Anterior cingulate cortex (tissue), 58 donors: ENCODE measurements at places on chromosomes 4 and X.

GRCh38 chr4:80138551-80139538, 58.5 kb upstream of the PRDM8 start:
- DNase-seq = no peak

DNA sequence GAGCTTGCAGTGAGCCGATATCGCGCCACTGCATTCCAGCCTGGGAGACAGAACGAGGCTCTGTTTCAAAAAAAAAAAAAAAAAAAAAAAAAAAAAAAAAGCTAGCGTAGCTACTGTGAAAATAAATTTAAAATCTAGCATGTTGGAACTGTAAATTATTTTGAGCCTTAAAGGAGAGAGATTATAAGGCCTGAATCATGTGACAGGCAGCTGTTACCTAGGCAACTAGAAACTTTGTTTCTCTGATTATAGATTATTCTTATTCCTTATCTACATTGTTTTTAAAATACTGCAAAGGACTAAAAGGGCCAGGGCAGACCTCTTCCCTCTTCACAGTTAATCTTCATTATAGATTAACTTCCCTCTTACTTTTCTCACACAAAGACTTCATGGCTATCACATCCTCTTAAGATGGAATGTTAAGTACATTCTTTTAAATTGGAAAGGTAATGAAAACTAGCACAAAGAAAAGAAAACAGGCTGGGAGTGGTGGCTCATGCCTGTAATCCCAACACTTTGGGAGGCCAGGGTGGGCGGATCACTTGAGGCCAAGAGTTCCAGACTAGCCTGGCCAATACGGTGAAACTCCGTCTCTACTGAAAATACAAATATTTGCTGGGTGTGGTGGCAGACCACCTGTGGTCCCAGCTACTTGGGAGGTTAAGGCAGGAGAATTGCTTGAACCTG, 21.1 kb upstream of the PDS5A start:
- DNase-seq = no peak

DNA sequence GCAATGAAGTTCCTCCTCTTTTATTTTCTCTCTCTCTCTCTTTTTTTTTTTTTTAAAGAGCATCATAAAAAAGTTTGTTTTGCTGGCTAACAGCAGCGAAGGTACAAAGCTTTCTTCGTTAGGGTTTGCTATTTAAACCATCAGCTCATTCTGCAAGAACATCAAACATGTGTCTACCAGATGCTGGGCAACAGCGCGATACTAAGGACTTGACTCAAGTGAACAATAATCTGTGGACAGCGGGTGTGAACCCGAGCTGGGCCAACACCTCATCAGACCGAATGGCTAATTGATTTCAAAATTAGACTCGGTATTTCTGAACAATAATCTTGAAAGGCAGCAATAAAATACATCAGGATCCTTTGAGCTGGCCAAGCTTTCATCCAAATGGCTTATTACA, 246.4 kb downstream of the FBXO8 start:
- no peak for DNase-seq

- no peak for DNase-seq
Observed at GRCh38 chr4:88793475-88793874, 95.8 kb upstream of the NAP1L5 start.

- DNase-seq = no peak
Observed at GRCh38 chrX:46569621-46570020, 3.9 kb upstream of the CHST7 start.

DNA sequence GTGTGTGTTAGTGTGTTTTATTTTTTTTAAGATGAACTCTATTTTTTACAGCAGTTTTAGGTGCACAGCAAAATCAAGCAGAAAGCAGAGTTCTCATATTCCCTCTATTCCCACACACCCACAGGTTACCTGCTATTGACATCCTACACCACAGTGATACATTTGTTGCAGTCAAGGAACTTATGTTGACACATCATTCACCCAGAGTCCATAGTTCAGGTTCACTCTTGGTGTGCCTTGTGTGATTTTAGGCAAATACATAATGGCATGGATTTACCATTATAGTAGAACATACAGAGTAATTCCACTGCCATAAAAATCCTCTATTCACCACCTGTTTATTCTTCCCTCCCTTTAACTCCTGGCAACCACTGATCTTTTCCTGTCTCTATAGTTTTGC, 28.7 kb downstream of the DIAPH2 start:
- DNase-seq = no peak

DNA sequence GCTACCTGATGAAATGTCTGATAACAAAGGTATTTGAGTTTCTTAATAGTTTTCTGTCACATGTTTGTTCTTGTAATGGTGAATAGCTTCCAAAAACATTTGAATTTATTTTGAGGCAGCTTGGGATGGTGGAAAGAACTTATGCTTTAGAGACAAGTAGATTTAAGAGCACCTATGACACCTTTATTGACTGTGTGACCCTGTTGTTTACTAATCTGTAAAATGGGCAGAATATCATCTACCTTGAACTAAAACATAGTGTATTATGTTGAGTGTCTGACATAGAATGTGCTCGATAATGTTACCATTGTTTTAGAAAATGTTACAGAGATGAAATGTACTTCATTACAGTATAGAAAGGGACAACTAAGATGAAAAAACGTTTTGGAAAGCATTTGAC, 24.9 kb downstream of the STAG2 start:
- no peak for DNase-seq

GRCh38 chr4:16496501-16496900, 270.2 kb upstream of the TAPT1 start:
- peak; percentile 26 for DNase-seq

GRCh38 chr4:129213692-129214091, 117.7 kb downstream of the C4orf33 start:
- no peak for DNase-seq

DNA sequence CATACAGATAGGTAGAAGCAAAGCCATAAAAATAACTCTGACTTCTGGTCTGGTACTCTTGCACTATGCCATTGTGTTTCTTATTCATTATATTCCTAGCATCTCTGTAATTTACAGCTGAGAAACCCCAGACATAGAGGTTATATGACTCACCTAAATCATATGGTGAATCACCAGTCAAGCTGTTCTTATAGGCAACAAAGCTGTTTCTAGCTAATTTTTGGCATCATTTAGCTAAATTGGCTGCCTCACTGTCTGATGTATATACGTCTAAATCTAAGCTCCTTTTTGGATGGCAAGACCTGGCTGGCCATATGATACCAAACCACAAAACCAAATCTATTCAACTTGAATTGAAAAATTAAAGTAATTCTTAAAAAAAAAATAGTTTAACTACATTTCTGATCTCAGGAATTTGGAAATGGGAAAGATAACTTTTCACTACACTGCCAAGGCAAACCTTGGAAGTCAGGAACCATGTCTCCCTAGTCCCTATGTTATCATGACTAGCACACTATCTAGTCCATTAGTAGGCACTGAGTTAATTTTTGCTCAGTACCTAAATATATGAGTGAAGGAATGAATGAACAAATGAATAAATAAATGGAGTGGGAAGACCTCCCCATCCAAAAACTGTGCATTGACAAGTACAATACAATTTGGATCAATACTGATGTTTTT, 41.3 kb upstream of the STAG2 start:
- no peak for DNase-seq

DNA sequence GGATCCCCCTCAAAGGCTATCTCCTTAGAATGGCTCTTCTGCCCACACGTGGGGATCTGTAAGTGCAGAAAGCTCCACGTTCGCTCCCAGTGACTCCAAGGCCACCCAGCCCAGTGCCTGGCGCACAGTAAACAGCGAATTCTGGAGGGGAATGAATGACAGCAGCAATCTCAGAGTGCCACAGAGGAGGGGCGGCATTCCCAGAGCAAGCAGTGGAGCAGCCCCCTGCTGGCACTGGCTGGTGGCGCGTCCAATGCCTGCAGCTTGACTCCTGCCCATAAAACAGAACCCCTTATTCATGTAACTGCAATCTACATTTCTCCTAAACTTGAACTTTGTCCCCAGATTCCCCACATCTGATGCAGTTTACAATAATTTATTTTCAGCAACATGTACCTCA, 6.9 kb upstream of the HELT start:
- no peak for DNase-seq

DNA sequence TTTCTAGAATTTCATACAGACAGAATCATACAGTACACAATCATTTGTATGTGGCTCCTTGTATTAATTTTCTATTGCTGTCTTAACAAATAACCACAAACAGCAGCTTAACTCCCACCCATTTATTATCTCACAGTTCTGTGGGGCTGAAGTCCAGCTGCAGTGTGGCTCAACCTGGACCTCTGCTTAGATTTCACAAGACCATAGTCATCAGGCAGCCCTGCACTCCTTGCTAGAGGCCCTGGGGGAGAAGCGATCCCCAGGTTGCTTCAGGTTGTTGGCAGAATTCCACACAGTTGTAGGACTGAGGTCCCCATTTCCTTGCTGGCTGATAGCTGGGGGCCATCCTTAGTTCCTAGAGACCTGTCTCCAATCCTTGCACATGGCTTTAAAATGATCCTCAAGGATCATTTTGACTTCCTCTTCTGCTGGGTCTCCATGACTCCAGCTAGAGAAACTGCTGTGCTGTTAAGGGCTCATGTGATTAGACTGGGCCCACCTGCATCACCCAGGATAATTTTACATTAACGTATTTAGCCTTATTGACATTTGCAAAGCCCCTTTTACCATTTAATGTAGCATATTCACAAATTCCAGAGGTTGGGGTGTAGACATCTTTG, 60.9 kb upstream of the SMAD1 start:
- DNase-seq = no peak

DNA sequence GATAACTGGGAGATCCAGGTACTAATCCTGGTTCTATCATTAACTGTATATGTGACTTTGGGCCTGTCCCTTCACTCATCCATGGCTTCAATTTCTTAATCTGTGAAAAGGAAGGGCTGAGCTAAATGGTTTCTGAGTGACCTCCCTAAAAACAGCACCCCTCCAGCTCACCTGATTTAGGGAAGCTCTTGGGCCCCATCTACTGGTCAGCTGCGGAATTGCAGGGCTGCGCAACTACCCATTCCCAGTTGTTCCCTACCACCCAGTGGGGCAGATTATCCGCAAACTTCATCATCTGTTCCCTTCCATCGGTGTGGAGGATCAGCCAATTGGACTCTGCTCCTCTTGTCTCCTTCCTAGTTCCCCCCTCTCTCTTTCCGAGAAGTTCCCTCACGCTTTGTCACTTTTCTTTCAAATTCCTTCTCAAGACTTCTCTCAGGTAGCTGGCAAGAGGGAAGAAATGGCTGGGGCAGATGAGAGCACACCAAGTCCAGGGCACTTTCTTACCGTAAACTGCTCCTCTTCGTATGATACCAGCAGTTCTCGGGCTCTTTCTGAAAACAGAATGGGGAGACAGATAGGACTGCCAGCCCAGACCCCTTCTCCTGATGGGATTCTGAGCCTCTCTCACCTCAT, 5.8 kb downstream of the LAS1L start:
- DNase-seq = no peak

DNA sequence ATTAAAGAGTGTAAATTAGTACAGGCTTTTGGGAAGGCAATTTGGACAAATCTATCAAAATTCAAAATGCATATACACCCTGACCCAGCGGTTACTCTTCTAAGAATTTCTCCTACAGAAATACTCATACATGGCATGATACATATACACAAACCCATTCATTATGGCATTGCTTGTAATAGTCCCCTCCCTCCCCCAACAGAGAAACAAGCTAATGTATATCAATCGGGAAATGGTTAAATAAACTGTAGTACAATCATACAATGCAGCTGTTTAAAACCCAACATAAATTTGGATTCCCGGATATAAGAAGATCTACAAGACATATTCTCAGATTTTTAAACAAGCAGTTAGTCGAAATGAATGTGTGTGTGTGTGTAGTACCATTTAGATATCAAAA, 808 bp downstream of the HUWE1 start:
- DNase-seq = no peak

GRCh38 chr4:25283948-25284347, 28.6 kb upstream of the ZCCHC4 start:
- DNase-seq = no peak

DNA sequence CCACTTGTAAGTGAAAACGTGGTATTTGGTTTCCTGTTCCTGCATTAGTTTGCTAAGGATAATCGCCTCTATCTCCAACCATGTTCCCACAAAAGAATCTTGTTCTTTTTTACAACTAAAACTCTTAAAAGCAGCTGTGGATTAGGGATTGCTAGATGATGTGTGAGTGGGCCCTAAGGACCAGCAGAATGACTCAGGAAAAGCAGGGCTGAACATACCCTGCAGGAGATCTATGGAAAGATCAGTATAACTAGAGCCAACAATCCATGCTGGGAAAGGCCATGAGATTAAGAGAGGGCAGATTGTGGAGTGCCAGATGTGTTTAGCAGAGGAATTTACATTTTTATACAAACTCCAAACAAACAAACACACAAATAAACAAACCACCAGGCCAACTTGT, 128.4 kb upstream of the TMEM164 start:
- no peak for DNase-seq

DNA sequence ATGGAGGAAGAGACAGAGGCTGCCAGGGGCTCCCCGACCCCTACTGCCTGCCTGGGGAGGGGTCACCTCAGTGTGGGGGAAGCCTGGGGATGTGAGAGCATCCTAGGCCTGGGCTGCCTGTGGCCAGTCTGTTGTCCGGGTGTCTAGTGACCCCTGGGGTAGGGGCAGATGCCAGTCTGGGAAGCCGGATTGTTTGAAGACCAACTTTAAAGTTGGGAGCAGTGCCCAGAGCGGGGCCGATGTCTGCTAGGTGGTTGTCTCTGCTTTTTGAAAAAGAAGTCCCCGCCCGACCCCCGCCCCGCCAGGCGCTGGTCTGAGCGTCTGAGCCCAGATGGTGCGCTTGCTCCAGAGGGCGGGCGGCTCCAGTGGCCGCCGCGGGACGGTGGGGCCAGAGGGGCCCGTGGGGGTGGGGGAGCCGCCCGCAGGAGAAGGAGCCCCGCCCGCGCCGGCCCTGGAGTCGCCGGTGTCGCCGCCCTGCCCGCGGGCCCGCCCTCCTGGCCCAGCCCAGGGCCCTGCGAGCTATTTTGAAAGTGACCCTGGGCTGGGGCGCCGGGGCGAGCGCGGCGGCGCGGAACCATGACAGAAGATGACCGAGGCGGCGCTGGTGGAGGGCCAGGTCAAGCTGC, at the start of gene DOK7:
DOK7 (plus strand) TSS at position 517 of the 626 bp plus-strand sequence; CDS start at position 587, 70 bp downstream.
- DNase-seq = no peak

DNA sequence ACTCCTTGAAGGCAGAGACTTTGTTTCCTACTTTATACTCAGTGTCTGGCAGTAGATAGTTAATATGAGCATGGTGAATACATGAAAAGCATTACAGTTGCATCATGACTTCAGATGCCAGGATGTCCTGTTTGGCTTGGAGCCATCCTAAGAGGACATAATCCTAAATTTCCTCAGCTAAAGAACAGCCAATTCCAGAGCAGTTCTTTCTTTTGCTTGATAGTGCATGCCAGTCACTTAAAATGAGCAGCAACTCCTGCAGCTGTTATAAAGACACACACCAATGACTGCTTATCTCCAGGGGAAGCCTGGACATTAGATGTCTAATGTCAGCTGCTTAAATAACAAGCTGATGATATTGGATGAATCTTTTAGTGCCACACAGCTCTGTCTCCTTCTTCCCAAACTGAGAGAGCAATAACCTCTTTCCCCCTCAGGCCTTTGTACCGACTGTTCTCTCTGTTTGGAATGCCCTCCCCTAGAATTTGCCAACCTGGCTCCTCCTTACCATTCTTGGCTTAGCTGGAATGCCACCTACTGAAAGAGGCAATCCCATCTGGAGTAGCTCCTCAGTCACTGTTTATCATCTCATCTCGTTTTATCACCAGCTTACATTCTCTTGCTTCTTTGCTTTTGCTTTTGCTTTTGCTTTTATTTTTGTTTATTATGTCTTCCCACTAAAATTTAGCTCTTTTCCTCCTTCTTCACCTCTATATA, 100.8 kb upstream of the USP38 start:
- DNase-seq = no peak
